CD4-positive, alpha-beta T cell treated with Interleukin-17A for 4 hours (primary cell): ENCODE measurements at places on chromosomes 1 and 21.

DNA sequence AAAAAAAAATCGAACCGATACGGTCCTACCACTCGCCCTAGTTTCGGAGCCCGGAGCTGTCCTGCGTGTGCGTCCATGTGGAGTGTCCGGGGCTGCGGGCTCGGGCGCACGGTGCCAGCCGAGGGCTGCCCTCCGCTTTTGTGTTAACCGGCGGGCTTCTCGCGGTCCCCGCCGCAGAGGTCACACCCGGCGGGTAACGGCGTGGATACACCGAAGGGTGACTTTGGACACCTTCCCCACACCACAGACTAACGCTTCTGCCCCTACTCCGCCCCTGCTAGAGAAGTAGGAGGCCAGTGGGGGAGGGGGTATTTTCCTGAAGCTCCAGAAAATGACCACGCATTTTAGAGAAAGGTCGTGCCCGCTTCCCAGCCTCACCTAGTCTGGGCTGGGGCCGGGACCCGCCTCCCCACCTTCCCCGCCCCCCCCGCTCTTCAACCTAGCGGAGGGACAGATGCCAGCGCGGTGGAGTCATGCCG is 609 bp upstream of the ATF3 start:
- no peak for DNase-seq

DNA sequence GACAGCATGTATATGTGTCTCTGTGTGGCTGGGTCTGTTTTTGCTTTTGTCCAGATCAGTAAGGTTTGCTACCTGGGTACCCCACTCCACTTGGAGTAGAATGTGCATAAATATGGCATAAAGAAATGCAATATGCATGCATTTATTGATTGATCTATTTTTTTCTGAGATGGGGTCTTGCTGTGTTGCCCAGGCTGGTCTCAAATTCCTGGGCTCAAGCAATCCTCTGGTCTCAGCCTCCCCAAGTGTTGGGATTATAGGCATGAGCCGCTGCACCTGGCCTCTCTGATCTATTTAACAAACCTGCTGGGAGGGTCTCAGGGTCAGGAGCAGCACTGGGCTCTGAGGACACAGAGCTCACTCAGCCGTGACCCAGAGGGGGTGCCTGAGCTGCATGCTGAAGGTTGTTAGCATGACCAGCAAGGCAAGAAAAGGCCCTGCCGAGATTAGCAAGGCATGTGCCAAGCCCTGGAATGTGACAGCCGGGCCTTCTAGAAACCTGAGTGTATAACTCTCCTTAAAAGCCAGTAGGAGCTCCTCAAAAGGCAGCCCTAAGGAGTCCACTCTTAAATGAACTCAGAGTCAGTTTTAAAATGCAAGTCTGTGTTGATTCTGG is 22.5 kb downstream of the PCSK9 start:
- DNase-seq = no peak

DNA sequence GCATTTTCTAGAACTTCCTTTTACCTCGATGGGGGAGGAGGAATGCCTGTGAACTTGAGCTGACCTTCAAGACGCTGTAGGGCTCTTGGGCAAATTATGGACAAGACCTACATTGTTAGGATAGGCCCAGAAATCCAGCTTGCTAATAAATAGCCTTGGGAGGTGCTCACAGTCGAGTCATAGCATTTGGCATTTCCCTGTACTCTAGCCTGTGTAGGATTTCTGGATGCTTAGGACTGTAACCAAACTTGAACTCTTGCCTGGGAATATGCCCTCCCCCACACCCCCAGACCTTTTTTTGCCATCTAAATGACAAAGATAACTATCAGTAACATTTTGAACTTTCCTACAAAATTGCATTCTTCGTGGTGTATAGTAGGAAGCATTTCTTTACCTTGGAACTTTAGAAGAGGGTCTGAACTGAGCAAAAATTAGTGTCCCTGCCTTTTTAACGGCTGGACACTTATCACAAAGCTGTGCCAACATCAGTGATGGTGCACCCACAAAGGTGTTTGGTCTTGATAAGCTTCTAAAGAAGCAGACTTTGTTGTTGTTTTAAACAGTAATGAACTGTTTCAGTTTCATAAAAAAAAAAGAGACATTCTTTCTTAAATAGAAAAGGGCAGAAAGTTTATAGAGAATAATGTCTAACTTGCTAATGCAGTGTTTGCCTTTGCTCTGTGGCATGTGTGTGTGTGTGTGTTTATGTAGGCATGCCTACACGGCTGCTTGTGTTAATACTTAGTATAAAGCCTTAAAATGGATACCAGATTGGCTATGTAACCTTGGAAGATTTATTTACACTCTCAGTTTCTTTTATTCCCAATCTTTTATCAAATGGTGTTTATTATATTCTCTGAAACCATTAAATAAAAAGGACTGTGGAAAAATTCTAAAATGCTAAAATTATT is 88.2 kb downstream of the NFIA start:
- no peak for DNase-seq

DNA sequence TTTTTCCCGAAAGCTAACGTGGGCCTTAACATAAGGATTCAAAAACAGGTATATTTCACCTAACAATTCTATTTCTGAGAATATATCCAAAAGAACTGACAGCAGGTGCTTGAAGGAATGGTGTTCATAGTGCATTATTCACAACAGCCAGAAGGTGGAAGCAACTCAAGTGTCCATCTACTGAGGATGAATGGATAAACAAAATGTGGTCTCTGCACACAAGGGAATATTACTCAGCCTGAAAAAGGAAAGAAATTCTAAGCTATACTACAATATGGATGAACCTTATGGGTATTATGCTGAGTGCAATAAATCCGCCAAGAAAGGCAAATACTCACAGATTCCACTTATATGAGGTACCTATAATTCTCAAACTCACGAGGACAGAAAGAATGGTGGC is 6.1 kb upstream of the RIPPLY3 start:
- no peak for DNase-seq

DNA sequence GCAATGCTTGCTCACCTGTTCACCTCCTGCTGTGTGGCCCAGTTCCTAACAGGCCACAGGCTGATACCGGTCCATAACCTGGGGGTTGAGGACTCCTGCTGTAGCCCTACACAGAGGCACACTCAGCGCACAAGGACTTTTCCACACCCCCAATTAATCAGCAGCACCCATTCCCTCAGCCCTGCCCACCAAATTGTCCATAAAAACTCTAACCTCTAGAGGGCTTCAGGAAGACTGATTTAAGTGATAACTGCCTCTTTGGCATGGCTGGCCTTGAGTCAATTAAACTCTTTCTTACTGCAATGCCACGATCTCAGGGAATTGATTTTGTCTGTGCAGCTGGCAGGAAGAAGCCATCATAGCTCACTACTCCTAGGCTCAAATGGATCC is 71.3 kb upstream of the MUTYH start:
- DNase-seq = no peak

GRCh38 chr1:94048413-94049164 is 72.4 kb downstream of the ABCA4 start:
- no peak for DNase-seq

- DNase-seq = no peak
Observed at GRCh38 chr1:115729756-115730155, 38.8 kb downstream of the CASQ2 start.

GRCh38 chr21:16258844-16259611 is 529.2 kb downstream of the USP25 start:
- DNase-seq = no peak

GRCh38 chr21:39601187-39601928 is 11.4 kb upstream of the B3GALT5 start:
- DNase-seq = no peak

- no peak for DNase-seq
Observed at GRCh38 chr1:36203554-36204346, 20.5 kb upstream of the THRAP3 start.

DNA sequence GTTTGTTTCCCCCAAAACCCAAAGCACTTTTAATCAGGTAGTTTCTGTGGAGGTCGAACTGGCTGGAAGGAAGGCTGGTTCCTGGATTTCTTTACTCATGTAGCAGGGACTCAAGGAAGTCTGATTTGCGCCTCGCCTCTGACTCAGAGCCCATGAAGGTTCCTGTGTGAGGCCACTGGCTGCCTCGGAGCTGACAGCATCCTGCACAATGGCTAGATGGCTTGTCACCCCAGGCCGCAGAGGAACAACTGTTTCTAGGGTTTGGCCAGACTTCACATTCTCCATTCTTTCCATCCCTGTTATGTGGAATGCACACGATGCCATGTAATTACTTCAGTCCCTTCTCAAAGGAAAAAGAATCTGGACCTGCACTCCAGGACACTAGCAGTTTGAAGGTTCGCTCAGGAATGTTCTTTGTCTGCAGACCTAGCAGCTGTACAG is 39.1 kb upstream of the PRSS38 start:
- no peak for DNase-seq

DNA sequence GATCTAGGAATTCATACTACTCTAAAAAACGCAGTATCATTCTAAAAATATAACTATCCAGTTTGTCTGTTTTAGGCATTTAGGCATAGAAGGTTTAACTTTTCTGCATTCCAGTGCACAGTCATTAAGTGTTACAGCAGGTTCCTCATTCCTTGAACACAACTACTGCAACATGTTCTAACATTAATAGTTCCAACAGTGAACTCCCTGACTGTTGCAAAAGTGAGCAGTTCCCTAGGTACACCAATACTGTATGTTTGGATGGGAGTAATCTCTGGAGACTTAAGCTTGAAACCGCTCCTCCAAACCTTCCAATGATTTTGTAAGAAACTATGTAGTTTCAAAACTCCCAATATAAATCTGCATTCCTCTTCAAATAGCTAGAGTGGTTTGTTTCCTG is 46.2 kb downstream of the UCHL5 start:
- DNase-seq = no peak

- no peak for DNase-seq
Observed at GRCh38 chr1:70429219-70429618, 18.2 kb downstream of the CTH start.

- DNase-seq = no peak
Observed at GRCh38 chr1:96989302-96989701, 267.7 kb downstream of the PTBP2 start.

DNA sequence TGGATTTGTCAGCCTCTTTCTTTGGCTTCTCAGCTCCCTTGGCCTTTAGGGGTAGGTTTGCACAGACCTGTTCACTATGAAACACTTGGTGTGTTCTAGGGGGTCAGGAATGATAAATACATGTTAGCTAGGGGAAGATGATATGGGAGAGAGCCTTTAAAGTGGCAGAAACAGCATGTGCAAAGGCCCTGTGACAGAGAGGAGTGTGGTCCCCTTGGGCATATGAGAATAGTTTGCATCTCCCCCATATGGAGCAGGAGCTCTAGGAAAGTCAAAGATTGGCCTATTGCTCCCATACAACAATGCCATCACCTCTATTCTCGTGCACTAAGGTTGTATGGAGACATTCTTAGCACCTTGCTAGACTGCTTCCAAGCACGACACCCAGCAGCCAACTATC is 10.7 kb upstream of the NTPCR start:
- no peak for DNase-seq

DNA sequence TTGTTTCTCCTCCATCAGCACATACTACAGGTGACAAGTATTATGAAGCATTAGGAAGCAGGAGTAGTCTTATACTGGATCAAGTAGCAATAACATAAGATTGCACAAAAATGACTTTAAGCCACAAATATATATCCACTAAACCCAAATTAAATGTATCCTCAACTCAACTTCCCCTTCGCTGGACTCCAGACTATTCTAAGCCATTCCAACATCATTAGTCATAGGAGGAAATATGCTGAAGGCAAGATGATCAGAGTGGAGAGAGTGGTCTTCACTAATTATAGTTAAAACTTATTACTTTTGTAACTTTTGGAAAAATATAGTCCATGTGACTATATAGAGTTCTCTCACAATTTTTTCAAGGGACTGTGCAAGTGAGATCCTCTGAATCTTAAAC is 390.7 kb upstream of the ZP4 start:
- no peak for DNase-seq

DNA sequence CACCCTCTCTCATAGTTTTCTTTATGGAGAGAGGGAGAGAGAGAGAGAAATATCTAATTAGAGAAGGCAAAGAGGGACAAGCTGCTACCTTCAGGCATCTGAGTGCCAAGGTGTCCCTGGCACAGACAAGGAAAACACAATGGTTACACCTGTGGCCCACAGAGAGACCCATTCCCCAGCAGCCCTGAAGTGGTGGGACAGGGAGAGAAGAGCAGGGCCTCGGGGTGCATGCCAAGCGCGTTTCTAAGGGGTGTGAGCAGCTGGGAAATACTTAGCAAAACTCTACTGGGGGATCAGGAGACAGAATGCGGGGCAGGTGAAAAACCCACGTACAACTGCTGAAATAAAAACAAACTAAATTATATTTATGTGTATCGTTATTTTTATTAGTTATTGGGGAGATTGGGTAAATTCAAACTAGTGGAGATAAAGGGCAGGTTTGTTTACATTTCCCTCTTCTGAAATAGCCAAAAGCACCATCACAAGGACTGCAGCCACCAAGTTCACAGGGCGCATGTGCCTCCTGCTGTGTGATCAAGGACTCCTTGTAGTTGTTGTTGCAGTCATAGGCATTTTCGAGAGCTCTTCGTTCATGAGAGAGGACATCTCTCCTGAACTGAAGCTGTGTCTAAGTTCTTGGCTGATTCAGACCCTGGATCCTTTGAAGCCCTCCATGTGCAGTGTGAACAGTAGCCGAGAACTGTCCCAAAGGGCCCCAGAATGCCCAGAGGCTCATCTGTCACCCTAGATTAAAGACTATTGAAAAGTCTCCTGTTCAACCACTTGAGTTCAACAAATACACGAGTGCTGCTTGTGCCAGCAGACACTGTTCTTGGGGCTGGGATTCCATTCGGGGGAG is 737 bp upstream of the SERPINC1 start:
- no peak for DNase-seq

DNA sequence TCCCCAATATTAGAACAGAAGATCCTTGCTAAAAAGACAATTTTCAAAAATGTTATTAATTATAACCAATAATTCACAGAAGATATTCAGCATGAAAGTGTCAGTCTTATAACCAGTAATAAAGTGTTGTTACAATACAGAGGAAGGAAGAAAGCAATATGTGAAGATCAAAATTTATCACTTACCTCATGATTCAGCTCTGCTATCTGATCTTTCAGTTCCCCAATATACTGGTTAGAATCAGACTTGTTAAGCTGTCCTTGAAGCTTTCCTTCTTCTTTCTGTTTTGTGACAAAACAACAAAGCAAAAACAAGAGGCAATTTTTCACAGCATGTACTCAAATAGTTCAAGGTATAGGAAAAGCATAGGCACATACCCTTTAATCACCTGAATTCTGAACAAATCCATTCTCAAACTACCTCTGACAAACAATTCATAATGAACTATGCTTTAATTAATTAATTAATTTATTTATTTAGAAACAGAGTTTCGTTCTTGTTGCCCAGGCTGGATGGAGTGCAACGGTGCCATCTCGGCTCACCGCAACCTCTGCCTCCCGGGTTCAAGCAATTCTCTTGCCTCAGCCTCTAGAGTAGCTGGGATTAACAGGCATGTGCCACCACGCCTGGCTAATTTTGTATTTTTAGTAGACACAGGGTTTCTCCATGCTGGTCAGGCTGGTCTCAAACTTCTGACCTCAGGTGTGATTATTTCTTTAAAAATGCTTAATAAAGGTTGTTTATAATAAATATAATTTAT is 76.9 kb upstream of the GFI1 start:
- DNase-seq = no peak
